HCT116 (cell line): ENCODE measurements at places on chromosomes 2 and 18.

DNA sequence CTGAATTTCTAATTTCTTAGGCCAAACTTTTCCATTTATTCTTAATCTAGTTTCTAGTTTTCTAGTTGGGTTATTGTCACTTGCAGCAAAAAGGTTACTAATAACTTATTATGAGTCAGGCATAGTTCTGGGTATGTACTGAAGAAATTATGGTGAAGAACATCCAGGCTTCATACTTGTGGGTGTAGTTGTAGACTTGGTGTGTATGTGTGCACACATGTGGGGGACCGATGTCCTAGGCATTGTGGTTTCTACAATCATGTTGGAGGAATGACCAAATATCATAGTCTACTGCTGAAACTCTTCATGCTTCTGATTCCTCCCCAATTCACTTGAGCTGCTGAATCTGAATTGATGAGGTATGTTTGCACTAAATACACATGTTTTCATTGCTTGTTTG, 141.2 kb downstream of the PMAIP1 start:
- DNase-seq: no peak

DNA sequence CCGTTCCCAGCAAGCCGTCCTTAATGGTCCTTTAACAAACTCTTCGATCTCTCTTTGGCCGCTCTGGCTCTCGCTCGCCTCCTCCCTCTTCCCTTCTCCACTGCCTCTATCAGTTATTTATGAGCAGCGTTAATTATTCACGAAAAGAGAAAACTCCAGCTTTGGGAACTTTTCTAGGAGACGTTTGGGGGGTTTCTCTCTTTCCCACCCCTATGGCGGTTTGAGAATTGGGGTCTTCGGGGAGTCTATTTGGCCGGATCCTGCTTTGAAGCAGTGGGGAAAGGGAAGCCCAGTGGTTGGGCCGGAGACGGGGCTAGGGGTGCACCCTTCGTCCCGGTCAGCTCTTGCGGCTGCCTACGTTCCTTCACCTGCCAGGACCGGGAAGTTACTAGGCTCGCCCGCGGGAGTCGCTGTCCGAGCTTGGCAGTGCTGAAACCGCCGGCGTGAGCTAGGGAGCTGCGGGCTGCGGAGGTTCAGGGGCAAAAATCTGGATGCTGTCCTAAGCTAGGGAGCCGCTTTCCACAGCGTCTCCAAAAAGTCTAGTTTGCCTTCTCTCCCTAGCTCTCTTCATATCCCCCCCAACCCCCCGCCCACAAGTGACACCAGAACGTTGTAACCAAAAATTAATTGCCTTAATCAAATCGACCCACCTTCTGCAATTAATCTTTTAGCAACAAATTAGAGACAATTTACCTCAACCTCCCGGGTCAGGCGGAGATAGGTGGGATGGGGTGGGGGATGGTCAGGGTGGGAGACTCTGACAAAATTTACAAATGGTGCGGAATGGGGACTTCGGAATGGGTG, 8.9 kb upstream of the SKOR2 start:
- no peak for DNase-seq

GRCh38 chr2:223889229-223889628, 51.8 kb upstream of the AP1S3 start:
- DNase-seq: no peak

- DNase-seq: no peak
Observed at GRCh38 chr2:143217512-143218115, 88.4 kb downstream of the ARHGAP15 start.

DNA sequence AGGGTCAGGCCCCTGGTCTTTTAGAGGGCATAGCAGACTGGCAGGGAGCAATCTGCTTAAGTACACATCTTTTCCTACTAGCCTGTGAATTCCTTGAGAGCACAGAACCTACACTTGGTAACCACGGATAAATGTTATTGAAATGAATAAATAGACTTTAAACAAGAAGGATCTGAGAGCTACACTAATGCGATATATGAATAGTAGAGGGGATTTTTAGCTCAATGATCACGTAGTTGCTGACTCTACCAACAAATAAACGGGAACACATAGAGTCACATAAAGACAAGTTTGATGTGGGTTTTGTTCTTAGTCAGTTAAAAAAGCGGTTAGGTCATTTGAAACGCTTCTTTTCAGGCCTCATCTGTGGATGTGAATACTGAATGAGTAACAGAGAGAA, 290.3 kb upstream of the CCDC68 start:
- DNase-seq: no peak

- DNase-seq: no peak
Observed at GRCh38 chr18:75683426-75683825, 255.9 kb upstream of the SMIM21 start.

DNA sequence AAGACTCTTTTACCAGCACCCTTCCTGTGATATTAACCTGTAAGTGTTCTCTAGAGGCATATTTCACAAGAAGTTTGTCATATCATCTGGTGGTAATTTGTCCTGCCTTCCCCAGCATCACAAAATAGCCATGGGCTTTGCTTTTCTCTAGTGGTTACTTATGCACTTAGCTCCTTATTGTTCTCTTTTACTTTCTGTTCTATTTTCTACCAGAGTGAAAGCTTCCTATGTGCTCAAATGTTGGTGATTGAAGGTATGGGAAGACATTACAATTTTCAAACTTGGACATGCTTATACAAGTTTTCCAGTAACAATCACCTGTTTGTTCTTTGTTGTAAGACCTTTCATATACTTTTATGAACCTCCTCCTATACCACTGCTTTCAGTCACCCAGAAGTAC, 87.0 kb upstream of the KCNH7 start:
- no peak for DNase-seq

DNA sequence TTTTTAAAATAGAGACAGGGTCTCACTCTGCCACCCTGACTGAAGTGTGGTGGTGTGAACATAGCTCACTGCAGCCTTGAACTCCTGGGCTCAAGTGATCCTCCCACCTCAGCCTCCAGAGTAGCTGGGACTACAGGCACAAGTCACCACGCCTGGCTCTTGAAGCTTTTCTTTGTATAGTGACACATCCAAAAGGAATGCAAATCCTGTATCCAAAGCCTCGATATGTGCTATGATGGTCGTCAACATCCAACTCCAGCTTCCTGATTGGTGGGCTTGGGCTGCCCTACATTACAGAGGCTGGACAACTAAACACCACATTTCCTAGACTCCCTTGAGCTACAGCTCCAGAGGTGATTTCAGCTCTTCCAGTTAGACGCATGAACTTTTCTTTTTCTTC, 101.7 kb upstream of the PGAP1 start:
- peak; percentile 73 for DNase-seq

DNA sequence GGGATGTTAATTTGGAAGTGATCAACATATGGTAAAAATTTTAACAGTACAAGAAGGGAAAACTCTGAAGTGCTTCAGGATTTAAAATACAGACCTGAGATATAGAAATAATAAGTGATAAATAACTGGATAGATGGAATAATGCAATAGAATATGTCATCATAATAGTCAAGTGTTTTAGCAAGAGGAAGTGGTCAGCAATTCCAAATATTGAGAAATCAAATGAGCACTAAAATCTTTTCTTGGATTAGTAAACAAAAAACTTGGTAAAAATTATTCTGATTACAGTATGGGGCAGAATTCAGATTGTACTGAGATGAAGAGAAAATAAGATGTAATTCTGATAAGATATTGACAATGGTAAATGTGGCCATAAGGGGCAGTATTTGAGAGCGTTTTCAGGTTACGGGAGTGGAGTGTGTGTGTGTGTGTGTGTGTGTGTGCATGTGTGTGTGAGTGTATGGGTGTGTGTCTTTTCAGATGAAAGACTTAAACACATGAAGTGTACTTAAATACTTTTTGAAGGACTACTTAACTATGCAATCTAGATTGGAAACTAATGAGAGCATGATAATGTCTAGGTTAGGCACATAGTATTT, 217.9 kb upstream of the ITGA4 start:
- DNase-seq: peak; percentile 53

DNA sequence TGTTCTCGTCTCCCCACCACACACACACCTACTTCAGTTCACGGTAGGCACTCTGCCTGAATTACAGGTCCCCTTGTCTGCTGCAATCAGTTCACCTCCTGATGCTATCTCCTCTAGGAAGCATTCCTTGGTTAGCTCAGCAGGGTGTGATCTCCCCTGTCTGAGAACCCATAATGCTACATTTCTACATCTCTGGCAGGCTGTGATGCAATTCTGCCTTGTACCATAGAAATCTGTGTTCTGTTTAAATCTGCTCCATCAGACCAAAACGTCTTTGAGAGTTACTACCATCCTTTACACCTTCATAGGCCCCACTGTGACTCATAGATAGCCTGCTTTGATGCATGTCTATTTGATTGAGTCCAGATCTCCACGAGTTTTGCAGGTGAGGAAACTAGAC, 103.9 kb downstream of the TTC32 start:
- DNase-seq: no peak

DNA sequence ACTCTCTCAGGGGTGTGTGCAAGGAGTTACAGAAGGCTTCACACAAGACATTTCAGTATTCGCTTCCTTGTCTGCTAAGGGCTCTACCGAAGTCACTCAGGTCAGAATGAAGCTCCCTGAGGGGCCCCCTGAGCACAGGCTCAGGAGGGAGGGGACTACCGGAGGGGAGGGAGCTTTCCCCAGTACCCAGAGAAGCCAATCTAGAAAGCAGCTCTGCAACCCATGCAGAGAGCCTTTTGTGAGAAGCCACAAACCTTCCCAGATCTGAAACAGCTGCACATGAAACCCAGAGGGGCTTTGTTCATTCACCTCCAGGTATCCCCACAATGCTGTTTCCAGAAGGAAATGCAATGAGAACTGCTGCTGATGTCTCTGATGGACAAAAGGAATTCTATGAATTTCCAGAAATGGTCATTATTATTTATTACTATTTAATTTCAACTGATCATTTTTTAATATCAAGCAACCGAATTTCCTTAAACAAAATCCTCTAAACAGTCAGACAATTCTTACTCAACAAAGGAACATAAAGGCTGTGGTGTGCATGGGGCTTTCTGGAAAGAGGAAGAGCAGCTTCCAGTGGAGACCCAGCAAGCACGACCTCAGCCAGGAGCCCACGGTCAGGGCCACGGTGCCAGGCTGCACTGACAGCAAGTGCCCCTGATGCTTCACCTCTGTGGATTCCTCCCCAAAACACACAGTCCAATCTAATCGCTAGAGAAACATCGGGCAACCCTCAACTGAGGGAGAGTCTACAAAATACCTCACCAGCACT, 42.0 kb downstream of the NDUFA10 start:
- DNase-seq: no peak

DNA sequence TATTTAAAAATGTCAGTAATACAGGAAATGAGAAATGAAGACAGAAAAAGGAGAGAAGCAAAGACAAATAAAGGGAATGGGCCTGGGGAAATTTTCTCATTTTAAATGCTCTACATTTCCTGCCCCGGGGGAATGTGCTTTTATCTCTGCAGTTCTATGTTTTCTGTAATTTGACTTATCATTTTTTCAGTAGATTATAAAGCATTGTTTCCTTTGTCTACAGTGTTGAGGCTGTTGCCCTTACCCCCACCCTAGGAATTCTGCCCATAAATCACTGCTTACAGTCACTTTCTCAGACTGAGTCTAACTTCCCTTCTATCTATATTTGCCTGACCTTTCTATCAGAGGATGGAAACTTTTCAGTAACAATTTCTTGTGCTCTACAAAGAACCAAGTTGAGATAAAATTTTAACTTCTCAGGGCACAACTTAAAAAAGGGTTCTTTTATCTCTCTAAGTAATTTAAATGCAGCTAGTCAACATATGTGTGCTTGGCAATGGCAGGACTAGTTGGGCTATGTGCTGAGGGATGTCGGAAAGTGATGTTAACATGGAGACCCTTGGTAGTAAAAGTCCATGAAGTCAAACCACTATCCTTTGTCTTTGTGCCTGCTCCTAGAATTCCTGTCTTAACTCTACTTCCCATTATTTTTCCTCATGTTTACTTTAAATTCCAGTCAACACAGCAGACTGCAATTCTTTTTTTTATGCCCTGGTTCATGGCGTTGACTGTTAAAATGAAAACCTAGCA, 146.5 kb upstream of the MMADHC start:
- no peak for DNase-seq

- DNase-seq: no peak
Observed at GRCh38 chr2:225428360-225428759, 28.9 kb downstream of the NYAP2 start.

DNA sequence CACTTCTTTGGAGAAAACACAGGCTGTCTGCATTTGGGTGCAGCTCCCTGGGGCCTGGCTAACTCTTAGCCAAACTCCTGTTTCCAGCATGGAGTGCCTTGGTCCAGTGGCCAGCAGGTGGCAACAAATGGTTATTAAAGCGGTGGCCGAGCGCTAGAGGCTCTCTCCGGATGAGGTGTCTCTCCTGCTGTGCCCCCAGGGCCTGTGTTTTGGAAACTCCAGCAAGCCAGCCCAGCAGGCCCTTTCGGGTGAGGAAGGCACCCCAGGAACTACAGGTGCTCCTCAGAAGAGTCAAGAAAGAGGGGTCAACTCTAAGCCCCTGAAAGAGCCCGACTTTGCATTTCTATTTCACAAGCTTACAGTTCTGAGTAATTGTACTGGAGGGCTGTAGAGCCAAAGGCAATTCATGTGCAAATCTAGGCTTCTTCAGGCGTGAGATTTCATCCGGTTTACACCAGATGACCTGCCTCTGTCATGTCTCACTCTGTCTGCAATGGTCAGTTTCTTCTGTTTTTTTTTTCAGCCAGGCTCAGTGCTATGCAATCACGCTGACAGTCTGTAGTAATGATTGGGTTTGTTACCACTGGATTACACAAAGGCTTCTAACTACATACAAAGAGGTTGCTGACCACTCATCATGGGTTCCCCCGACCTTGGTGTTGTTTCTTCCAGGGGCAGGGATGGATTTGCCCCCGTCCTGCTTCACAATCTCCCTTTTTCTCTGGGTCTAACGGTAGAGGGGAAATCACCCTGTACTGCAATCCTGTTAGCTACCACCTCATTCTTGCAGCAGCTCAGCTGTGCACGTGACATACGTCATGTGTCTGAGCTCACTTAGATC, 7.6 kb upstream of the CHRNA1 start:
- peak; percentile 44 for DNase-seq

DNA sequence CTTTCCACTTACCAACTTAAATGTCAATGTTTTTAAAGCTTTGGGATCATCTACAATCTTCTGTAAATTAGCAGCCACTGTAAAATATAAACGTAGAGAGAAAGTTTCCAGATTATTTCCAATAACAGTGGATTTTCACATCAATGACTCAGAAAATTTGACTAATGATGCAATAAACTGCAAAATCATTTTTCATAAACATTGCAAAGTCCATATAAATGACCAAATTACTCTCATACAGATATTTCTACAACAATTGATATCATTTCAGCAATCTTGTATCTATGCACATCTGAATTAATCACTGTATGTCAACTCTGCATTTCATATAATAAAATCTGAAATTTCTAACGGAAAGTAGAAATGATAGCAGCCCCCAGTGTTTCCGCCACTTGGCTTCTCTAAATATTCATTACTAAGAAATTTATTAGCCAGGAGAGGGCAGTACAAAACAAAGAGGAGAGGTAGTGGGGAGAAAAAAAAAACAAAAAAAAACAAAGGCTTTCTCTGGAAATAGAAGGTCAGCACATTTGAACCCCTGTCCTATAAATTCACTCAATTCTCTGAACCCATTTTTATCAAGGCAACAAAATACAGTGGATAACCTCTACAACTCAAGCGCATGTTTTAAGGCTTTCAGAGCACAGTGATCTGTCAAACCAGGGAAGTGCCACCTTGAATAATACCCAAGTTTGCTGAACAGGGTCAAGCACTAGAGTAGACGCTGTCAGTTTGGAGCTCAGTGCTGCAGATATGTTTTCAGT, 282.6 kb downstream of the STK39 start:
- DNase-seq: no peak

GRCh38 chr18:13823707-13824395, at the start of gene MC5R:
Gene MC5R, plus strand, starts transcription at chr18:13824149. Its CDS starts 1,617 bp downstream, at chr18:13825766.
- no peak for DNase-seq
